Left ventricle myocardium inferior (tissue), 1 donor: ENCODE measurements at places on chromosomes 1 and 21. TPM values are rescaled to one million over a fixed set of nuclear protein-coding genes. Genes with fewer than 3 reads are reported as not detected.

- no peak for DNase-seq
Measured at GRCh38 chr1:96596226-96596922, 125.2 kb upstream of the PTBP2 start.

- DNase-seq = no peak
Measured at GRCh38 chr1:101178341-101178687, 58.5 kb upstream of the S1PR1 start.

- no peak for DNase-seq
Measured at GRCh38 chr1:110476028-110476765, 25.2 kb downstream of the PROK1 start.

DNA sequence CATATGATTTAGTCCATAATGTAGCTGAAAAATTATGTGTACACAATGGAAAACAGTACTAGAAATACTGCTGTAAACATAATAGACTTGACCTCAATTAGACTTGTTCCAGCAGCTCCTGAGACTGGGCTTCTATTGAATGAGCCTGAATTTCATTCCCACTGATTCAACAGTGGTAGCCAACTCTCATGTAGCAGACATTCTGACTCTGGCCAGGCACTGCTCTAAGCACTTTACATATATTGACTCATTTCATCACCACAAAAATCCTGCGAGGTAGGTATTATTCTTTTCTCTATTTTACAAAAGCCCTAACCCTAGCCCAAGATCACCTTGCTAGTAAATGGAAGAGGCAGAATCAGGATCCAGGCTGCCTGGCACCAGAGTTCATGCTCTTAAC lies 12.8 kb upstream of the CTSS start:
- no peak for DNase-seq

- no peak for DNase-seq
Measured at GRCh38 chr1:198680174-198680875, 41.5 kb downstream of the PTPRC start.

- no peak for DNase-seq
Measured at GRCh38 chr1:203456577-203456976, 19.0 kb upstream of the PRELP start.

LCE6A gene
- total RNA-seq = not detected

GRCh38 chr1:214031267-214031650 lies 43.5 kb downstream of the PROX1 start:
- DNase-seq = peak; percentile 20

DNA sequence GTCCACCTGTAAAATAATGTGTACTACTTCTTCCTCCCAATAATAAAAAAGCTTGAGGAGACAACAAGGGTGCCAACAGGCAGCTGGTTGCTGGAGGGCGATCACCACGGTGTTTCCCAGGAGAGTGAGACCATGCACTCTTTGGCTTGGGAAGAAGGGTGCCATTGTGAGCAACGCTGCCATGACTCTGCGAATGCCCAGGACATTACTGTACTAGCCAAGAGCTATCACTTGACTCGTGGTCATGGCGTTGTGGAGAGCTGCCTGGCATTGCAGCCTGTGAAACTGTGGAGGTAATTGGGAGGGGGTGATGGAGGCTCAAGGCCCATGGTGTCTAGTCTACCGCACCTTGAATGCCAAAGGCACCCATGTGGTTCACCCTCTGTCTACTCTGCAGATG lies 14.6 kb upstream of the PRMT2 start:
- DNase-seq = no peak

DNA sequence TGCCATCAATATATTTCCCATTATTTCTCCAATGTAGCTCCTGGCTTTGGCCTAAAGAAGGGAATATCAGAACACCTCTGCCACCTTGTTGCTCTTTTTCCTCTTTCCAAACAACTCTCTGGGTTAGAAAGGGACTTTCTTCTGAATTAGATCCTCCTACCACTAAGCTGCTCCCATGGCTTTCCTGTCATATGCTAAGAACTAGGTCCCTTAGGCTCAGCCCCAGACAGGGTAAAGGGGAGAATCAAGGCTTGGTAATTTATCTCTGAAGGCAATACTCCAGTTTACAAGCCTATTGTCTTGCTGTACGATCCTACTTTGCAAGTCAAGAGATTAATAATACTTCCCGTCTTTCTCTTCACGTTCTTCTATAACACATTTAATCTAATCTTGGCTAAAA lies 373.2 kb upstream of the DAB1 start:
- no peak for DNase-seq

GRCh38 chr1:63305043-63305442 lies 17.3 kb upstream of the FOXD3 start:
- no peak for DNase-seq

GRCh38 chr1:159089184-159089791 lies 12.7 kb upstream of the AIM2 start:
- no peak for DNase-seq

- no peak for DNase-seq
Measured at GRCh38 chr1:153929981-153930948, 7.5 kb upstream of the GATAD2B start.

IGSF21 gene
- 0.47 TPM for total RNA-seq
